ENCODE measurements at places on chromosomes 6 and 20. TPM values are rescaled to one million over a fixed set of nuclear protein-coding genes. Genes with fewer than 3 reads are reported as not detected.

GRCh38 chr6:158290040-158290439, 22.2 kb upstream of the TULP4 start:
- no peak for DNase-seq

The ARMH2 gene
- not detected for total RNA-seq

The IDH3B gene
- 121 TPM for total RNA-seq

The SNAP25 gene
- 1.2 TPM for total RNA-seq

The WFDC2 gene
- total RNA-seq, result 1.0 TPM

The PRSS16 gene
- total RNA-seq, result not detected

DNA sequence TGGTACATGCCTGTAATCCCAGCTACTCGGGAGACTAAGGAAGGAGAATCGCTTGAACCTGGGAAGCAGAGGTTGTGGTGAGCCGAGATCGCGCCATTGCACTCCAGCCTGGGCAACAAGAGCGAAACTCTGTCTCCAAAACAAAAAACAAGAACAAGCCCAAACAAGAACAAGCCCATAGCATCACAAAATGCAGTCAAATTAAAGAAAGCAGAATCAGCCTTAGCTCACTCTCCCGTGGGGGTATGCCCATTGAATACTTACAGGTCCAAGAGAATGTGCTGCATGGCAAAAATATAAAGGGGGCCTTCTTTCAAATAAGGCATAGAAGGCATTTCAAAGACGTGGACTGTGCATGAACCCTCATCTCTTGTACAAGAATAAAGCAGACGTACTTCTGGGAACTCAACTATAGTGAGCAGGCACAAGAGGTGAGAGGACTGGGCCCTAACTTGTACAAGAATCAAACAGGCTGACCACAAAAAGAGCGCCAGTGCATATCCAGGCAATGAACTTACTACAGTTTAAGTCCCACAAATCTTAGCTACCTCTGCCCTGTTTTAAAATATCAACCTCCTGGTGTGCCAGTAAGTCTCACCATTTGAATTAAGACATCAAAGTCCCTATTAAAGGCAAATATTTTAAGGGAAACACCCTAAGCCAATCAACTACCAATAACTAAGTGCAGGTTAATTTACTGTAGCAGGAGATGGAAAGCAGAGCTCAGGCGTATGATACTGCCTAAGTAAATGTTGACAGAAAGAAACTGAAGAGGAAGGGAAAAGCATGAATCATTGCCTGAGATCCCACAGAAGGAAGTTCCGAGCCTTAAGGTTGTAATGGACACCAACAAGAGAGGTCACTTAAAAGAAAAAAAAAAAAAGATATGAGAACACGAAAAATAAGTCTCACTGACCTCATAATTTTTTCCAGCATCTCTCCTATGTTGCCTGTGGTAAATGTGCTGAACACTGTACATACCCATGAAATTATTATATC, 37.4 kb downstream of the TOMM6 start:
- DNase-seq, result no peak

DNA sequence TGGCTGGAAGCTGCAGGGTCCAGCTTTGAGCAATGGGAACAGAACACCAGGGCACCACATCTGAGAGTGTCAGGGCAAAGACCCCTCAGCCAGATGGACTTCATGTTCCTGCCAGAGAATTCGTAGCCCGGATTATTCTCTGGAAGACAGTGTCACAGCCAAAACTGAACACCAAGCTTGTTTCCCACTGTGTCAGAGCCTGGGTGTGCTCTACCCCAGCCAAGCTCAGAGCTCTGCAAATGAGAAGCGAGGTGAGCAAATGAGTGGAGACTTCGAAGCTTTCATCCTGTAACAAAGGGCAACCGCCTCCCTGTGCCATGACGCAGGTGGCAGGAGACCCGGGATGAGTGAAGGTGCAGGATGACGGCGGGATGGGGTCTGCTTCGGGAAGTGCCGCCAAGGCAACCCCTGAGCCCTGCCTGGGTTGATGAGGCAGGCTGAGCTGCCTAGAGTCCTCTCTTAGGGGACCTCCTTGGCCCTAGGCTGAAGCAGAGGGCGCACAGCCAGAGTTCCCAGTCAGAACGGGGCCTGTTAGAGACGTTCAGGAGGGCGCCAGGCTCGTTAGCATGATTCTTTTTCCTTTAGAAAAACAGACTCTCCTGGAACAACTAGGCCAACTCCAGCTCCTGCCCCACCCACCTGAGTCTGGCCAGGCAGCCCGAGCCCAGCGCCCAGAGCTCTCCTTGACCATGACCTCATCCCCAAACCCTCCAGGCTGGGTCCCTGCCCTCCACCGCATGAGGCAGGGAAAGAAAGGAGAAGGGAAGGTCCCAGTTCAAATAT, 187.7 kb downstream of the SOD2 start:
- DNase-seq, result no peak

The HUS1B gene
- total RNA-seq, result 0.86 TPM

DNA sequence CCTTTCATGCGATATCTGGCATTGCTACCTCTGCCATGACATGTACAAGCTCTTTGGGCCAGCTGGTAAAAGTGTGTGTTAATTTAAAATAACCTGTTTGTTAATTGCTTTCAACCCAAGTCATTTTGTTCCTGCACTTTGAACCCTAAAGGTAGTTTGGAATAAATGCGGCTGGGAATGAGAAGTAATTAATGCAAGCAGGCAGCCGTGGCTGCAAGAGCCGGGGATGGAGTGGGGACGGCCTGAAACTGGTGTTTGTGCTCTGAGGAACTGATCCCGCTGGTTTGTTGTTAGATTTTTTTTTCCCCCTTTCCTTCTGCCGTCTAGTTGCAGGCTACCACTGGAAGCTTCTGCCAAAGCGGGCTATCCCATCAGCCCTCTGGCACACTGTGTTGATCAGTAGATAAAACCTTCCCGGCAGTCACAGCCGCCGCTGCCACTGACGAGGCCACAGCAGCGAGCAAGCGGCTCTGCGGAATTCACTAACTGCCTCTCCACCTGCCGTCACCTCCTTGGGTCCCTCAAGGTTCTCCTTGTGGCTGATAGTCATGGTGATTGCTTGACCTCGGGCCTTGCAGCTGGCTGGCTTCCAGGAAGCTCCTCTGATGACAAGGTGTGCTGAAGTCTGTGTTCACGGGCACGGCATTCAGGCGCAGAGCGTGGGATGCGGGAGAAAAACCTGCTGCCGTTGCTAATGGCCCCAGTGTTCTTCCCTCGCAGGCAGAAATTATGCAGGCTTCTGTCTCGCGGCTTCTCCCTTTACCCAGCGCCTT, 315.9 kb downstream of the TFAP2A start:
- DNase-seq, result no peak

The SCRT2 gene
- not detected for total RNA-seq

- DNase-seq, result no peak
Observed at GRCh38 chr6:72551470-72551869, 70.4 kb upstream of the KCNQ5 start.

The MOXD1 gene
- 1.6 TPM for total RNA-seq

The EMILIN3 gene
- total RNA-seq, result 0.51 TPM

DNA sequence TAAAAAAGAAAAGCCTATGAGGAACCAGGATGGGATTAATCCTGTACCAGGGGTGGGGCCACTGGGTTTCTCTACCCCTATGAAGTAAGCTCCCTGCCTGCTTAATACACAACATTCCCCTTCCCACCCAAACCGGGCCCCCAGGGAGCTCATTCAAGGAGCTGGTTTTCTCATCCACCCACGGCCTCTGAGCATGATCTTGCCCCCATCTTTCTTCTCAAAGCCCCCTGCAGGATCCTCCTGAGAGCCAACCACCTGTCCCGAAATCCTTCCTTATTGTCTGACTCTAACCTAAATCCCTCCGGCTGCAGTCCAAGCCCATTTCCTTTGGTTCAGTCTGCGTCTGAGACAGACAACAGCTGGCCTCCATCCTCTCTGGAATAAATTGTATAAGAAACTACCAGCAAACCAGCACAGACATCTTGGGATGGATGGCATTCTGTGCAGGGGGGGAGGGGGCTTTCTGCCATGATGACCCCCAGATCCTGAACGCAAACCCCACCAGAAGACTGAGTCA, 21.0 kb downstream of the KCNK5 start:
- DNase-seq, result no peak

- DNase-seq, result no peak
Observed at GRCh38 chr6:72422171-72422570, 199.7 kb upstream of the KCNQ5 start.

GRCh38 chr6:6699741-6700367, 111.3 kb downstream of the LY86 start:
- DNase-seq, result peak; percentile 84

DNA sequence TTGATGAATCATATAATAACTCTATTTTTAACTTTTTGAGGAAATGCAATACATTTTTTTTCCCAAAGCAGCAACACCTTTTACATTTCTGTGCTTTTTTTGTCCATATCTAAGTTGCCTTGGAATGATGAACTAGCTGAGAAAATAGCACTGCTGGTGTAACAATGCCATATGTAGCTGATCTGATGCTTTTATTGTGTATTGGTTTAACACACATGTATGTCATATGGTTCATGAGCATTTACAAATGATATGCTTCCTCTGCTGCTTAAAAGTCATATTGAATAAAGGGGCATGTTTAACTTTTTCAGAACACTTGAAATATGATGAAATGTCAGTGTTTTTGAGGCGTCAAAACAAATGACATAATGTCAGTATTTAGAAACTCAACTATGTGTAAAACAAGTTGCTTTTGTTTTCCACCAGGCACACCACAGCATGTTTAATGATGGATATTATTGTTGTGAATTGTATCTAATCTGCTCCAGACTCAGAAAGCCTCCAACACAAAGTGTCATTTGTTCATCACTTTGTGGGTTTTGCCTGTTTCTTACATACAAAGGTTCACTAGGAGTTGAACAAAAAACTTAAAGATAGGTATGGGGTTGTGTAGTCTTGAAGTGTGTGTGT, 775.8 kb upstream of the FLRT3 start:
- DNase-seq, result no peak

DNA sequence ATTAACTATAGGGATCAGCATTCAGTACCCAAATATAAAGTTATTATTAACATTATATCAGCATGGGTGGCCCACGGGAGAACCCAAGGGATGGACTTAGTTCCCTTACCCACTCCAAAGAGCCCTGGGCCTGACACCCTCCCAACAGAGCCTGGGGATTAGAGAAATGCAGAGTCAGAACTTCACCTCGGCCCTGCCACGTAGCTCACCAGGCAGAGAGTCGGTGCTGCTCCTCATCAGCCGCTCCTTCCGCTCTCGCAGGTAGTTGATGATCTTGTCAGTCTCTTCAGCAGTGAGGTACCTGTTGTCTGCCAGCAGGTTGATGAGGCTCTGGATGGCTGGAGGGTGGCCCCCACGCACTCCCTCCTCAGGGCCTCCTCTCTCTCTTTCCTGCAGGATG, 26.6 kb downstream of the NCOA5 start:
- DNase-seq, result no peak

DNA sequence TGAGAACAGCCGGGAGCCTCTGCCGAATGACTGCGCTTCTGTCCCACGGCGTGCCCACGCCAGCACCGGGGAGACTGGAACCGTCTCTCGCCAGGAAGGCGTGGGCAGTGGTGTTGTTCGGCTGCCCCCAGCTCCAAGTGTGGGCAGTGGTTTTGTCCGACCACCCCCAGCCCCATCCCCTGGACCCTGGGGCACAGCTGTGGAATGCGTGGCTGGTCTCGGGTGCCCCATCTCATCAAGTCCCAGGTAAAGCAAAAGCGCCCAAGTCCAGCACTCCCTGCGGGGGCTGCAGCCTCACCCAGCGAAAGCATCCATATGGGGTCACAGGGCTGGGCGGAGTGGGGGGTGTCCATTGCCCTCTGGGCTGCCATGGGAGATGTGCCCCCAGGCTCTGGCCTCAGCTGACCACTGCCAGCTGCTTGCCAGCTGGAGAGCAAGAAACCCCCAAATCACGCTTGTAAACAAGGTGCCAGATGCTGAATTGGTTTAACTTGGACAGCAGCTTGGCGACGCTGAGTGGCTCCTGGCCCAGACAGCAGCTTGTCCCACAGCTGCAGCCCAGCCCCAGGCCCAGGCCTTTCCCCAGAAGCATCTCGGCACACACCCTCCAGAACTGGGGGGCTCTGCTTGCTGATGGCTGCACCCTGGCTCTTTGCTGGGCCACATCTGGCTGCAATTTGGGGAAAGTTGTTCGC, 4.5 kb downstream of the CABLES2 start:
- no peak for DNase-seq

The ACTL10 gene
- 0.46 TPM for total RNA-seq

GRCh38 chr6:79391480-79391879, 145.8 kb downstream of the LCA5 start:
- DNase-seq, result no peak

The TNNC2 gene
- total RNA-seq, result not detected

Data from cardiac septum (tissue), 1 donor.